AG10803 (cell line): ENCODE measurements at places on chromosomes 11 and 22.

- no peak for DNase-seq
Observed at GRCh38 chr11:45687836-45688235, 22.4 kb upstream of the CHST1 start.

DNA sequence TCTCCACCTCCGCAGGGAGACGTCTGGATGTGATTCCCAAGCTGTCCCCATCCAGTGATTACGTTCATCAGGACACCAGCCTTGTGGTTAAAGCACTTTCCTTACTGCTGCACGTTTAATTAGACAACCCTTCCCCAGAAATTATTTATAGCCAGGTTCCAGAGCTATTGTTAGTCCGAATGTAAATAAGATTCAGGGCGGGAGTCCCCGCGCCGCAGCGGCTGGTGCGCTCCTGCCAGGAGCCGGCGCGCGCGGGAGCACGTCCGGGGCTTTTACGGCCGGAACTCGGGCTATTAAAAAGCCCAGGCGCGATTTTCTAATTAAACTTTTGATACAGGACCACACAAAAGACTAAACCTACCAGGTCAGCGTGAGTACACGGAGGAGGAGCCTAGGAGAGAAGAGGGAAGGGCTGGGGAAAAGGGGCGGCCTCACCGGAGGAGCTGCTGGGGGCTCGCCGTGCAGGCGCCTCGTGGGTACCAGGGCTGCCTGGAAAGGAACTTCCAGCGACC, 538.3 kb downstream of the OPCML start:
- no peak for DNase-seq

DNA sequence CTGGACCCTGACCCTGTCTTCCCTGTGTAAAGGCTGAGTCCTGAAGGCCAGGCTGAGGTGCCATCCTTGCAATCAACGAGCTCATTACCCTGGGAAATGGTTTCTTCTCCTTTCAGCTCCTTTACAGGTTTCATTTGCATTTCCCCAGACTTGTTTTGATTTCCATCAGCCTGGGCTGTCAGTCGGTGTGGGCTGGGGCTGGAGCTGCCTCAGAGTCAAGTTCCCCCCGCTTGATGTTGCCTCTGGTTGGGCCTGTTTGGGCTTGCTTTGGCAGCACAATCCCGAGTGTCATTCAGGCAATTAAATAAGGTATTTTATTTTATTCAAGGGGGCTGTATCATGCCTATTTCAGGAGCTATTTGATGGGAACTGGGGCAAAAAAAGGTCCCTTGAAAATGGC, 424.9 kb downstream of the INSC start:
- no peak for DNase-seq

- DNase-seq = no peak
Observed at GRCh38 chr11:43580735-43581369, 99.7 kb upstream of the HSD17B12 start.

DNA sequence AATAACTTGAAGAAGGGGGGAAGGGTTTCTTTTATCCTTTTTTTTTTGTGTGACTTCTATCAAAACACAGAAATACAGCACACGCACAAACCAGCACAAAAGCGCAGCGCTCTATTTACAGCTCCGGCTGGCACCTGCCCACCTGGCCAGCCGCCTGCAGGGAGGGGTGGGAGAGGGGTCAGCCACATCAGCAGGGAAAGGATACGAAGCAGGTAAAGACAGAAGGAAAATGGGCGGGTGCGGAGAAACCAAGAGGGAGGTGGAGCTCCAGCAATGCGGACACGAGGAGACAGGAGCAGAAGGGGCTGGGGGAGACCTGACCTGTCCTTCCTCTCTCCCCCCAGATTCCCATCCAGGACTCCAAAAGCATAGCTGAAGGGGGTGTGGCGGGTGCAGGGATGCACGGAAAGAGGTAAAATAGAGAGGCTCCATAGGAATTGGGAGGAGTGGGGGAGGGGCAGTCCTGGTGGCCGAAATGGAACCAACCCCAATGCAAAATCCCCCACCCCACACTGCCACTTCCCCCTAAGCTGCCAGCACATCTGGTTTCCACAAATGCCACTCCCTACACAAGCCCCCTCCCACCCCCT, 14.1 kb downstream of the CXCR5 start:
- DNase-seq = no peak

DNA sequence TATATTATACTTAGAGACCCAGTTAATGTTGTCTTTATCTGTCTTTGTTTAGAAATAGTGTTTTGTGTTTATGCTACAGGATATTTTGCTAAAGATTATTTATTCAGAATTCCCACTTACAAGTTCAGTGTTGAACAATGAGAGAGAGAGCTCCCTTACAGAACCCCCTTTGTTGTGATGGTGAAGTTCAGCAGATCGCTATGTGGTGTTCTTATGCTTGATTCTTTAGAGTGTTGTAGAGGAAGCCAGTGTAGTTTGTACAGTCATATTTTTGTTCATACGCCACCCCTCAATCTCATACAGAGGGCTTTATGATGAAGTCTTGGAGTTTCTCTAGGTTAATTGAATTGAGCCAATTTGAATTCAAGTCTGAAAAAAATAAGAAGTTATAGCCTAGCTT, 150.2 kb downstream of the TMEM135 start:
- DNase-seq = no peak

GRCh38 chr22:40525250-40525884, 111.2 kb downstream of the MRTFA start:
- peak; percentile 40 for DNase-seq
